Cortex of kidney (tissue), 1 donor: ENCODE measurements at places on chromosomes 12 and 14.

DNA sequence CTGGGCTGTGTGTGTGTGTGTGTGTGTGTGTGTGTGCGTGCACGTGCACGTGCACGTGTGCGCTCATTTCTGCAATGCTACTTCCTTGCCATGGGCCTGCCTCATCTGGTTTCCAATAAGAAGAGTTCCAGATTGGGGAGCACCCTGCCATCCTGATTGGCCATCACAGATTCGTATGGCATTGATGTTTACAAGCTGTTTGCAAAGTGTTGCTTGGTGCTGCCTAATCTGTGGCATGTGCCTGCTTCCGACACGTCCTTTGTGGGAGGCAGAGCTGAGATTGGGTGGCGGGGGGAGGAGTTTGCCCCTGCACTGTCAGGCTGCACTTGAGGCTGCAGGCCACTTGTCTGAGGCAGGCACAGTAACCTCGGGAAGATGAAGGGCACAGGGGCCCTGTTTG is 39.2 kb downstream of the SAMD4A start:
- no peak for DNase-seq

DNA sequence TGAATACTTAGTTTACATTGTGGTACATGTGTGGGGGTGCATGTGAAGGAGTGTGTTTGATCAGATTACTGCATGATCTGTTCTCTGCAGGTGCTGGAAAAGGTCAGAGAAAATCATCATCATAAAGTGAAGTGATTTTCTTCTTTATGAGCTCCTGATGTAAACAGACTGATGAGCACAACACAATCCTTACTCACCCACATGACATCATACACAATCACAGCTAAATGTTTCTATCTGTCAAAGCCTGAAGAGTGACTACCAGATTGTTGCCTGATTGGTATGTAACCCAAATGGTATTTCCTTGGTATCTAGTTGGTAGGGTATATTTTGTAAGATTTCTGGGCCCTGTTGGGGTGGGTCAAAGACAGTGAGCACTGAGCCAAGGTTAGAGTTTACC is 270.8 kb downstream of the FOXG1 start:
- no peak for DNase-seq

- no peak for DNase-seq
Observed at GRCh38 chr12:124919521-124920352, 5.3 kb upstream of the UBC start.

GRCh38 chr12:70177631-70178030 is 65.6 kb upstream of the CNOT2 start:
- no peak for DNase-seq

DNA sequence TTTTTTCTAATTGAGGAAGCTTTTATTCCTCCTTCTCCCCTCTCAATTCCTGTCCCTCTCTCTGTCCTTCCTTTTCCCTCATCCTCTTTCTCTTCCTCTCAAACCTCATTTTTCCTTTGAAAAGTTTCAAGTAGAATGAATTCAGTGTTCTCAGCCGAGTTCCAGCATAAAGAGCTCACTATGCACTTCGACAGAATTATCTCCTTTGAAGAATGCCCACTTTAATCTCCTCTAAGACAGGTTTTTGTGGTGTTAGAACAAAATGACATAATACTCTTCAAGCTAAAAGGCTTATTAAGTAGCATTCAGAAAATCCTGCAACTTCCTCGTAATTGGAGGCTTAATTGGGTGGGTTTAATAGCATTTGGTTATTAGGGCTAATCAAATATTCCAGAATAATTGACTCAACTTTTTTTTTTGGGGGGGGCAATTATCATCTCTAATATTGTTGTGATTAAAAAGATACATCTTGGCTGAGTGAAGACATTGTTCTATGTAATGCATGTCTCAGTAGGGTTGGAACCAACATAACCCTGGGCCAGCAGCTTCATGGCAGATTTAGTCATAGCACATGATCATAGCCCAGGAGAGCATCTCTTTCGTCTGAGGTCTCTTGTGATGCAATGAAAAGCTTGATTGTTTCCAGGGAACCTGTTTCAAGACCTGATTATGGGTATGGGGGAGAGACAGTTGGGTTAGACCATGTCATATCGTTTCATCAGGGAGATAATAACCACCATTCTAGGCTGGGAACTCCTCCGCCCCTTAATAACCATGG is 25.0 kb upstream of the SLC24A4 start:
- no peak for DNase-seq

DNA sequence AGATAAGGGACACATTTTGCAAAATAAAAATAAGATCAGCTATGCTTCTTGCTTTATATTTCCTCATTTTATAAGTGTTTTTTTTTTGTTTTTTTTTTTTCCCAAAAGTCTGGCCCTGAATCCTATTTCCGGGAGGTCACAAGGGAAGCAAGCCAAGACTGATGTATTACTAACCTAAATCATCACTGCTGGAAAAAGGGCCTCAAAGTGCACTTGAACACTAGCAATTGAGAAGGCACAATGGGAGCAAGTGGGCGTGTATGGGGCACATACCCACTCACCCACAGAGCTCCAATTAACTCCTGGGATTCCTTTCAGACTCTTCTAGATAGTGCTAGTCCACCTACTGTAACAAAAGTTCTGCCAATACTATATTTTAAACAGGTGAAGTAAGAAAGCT is 58.8 kb downstream of the STON2 start:
- no peak for DNase-seq

- no peak for DNase-seq
Observed at GRCh38 chr14:88310449-88310848, 12.6 kb downstream of the KCNK10 start.

GRCh38 chr14:76546426-76547221 is 170.7 kb downstream of the ESRRB start:
- no peak for DNase-seq

- DNase-seq = no peak
Observed at GRCh38 chr14:85276979-85277228, 253.0 kb upstream of the FLRT2 start.

GRCh38 chr14:62158779-62159178 is 396.6 kb downstream of the SNAPC1 start:
- DNase-seq = no peak

- no peak for DNase-seq
Observed at GRCh38 chr12:92717202-92717601, 14.4 kb downstream of the PLEKHG7 start.

- DNase-seq = no peak
Observed at GRCh38 chr14:69880044-69880487, 850 bp downstream of the SMOC1 start.

DNA sequence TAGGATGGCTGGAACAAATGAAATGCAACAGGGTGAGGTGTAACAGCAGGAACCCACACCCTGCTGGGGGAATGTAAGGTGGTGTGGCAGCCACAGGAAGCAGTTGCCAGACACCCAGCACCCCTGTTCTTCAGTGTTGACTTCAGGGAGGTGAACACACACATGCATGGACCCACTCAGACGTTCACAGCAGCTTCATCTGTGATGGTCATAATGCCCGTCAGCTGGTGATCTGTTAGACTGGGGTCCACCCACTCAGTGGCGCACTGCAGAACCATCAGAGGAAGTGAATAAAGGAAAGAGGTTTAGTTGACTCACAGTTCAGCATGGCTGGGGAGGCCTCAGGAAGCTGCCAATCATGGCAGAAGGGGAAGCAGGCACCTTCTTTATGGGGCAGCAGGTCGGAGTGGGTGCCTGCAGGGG is 22.7 kb upstream of the TEX22 start:
- DNase-seq = no peak

GRCh38 chr14:56555921-56556570 is 23.6 kb upstream of the TMEM260 start:
- DNase-seq = no peak

DNA sequence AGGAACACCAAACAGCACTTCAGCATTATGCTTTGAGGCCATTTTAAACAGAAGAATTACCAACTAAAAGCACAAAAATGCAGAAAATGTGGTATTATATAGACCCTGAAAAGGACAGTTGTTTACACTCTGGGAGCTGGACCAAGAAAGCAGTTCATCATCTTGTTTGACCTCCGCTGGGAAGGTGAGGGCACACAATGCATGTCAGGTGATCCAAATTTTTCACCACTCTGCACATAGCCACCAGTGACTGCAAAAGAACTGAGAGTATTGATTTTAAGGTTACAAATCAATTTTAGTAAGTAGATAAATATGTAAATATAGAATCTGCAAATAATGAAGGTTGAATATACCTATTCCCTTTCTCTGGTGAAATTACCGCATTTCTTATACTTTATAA is 119.6 kb downstream of the SLC16A7 start:
- no peak for DNase-seq

GRCh38 chr12:79414252-79414651 is 276.5 kb downstream of the PAWR start:
- DNase-seq = no peak
